NCI-H187 (cell line): ENCODE measurements at places on chromosomes 1 and 21.

GRCh38 chr1:111789142-111789541 is 33.4 kb downstream of the DDX20 start:
- DNase-seq, result no peak

- no peak for DNase-seq
Observed at GRCh38 chr1:239446611-239447010, 60.2 kb downstream of the CHRM3 start.

DNA sequence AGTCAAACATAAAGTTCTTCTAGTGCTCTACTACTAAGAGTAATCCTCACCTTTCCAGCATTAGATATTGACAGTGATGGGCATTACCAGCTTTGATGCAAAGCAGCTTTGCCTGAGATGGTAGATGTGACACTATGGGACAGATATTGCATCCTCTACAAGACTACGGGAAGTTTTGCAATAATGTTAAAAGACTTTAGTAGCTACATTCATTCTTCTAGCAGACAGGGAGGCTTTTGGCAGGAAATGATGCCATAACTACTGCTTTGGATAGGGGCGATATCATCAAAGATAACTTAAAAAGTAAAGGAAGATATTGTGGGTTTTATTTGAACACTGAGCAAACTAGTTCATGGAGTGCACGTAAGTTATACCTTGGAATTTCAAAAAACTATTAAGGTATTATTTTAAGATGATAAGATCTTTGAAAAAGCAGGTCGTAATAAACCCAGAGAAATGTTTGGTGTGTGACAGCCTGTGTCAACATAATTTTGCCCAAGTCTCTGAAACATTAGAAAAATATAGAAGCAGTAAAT is 368.3 kb upstream of the TMPRSS15 start:
- no peak for DNase-seq

- DNase-seq, result no peak
Observed at GRCh38 chr1:81594206-81594605, 206.5 kb upstream of the ADGRL2 start.

- DNase-seq, result no peak
Observed at GRCh38 chr1:55931081-55931940, 648.1 kb downstream of the PLPP3 start.

DNA sequence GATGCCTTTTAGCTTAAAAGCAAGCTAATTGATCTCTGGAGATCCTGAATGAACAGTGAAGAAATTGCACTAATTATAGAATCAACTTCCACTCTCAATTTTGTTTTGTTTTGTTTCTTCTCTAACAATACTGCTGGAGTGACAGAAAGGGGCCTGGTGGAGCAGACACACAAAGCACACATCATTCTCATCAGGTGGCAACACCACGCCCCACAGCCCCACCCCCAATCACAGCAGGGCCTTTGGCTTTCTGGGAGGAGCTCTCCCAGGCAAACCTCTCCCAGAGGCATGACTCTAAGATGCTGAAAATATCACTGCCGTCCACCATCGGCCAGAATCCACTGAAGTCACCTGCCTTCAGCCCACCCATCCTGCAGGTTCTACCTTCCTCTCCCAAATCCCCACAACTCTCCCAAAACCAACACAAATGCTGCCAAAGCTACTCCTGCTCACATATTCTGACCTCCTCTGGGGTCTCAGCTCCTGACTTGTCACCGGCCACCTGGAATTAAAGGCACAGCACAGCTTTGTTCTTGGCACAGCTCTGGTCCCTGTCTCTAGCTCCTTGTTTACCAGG is 120.7 kb downstream of the GRIK3 start:
- no peak for DNase-seq

GRCh38 chr1:197305925-197306324 is 37.9 kb downstream of the CRB1 start:
- DNase-seq, result no peak

DNA sequence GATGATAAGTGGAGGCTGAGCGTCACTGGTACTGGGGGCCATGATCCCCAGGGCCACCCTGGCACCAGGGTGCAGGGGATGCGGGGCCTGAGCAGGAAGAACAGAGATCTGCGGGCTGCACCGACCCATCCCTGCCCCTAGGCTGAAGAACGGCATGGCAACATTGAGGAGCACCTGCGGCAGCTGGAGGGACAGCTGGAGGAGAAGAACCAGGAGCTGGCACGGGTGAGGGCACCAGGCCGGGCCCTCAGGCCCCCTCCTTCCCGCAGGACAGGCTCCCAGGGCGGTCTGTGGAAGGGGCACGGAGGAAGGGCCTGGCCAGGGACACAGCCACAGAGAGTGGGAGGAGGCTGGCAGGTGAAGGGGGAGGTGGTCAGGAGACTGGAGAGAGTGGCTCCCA is 21.8 kb downstream of the PPFIA4 start:
- DNase-seq, result no peak

DNA sequence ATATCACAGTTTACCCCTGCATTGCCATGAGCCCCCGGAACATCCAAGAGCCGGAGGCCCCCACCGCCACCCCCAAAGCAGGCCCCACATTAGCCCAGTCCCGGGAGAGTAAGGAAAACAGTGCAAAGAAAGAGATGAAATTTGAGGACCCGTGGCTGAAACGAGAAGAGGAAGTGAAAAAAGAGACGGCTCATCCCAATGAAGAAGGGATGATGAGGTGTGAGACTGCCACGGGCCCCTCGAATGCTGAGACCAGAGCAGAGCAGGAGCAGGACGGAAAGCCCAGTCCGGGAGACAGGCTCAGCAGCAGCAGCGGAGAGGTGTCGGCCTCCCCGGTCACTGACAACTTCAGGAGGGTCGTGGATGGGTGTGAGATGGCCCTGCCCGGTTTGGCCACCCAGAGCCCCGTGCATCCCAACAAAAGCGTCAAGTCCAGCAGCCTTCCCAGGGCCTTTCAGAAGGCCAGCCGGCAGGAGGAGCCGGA is 532.4 kb downstream of the KIF26B start:
- no peak for DNase-seq

DNA sequence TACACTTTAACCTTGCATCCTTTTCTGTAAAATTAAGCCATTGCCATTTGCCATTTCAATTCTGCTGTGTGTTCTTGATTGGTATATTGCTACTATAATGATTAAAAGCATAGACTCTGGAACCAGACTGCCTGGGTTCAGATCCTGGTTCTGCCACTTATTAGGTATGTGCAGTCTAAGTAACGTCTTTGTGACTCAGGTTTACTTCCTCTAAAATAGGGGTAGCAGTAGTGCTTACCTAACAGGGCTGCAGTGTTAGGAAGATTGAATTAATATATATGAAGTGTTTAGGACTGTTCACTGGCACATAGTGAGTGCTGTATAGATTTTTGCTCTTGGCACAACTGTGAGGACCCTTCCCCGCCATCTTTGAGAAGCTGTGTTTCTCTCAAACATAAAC is 4.4 kb downstream of the CDC42 start:
- DNase-seq, result no peak

- DNase-seq, result no peak
Observed at GRCh38 chr1:77668924-77669449, 13.5 kb downstream of the ZZZ3 start.

DNA sequence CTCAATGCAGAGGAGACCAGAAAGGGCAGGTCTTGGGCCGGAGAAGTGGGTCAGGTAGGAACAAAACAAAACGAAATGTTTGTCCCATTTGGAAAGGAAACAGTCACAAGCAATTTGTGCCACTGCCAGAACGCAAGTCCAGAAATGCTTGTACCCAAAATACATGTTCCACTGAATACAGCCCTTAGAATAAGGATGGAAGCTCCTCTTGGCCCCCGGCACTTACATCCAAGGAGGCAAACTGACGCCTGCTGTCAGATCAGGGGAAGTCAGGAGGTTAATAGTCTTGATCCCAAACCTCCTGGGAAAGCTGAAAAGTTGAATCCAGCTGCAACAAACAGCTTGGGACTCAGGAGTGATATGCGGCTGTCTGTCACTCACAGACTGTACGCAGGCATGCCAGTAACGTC is 75.9 kb upstream of the GALNT2 start:
- no peak for DNase-seq

- DNase-seq, result no peak
Observed at GRCh38 chr21:39971956-39972355, 104.7 kb downstream of the PCP4 start.

GRCh38 chr1:1394116-1394515 is 5.0 kb downstream of the CCNL2 start:
- DNase-seq, result no peak

GRCh38 chr1:73727036-73727435 is 470.9 kb downstream of the LRRIQ3 start:
- DNase-seq, result no peak

DNA sequence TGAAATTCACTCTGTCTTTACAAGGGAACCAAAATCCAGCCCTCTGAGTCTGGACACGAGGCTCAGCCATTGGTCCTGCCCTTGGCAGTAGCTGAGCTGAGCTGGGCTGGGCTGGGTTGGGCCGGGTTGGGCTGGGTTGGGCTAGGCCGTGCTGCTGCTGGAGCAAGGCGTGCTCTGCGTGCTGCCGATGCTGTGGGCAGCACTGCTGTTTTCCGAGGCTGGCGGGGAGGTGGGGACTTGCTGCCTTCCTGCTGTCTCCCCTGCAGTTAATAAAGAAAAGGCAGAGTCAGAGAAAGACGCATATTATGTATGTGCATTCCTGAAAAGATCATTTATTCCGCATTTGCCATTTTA is 182.9 kb downstream of the CDC7 start:
- no peak for DNase-seq

GRCh38 chr1:151062741-151063371 is 2.7 kb downstream of the MLLT11 start:
- DNase-seq, result no peak

DNA sequence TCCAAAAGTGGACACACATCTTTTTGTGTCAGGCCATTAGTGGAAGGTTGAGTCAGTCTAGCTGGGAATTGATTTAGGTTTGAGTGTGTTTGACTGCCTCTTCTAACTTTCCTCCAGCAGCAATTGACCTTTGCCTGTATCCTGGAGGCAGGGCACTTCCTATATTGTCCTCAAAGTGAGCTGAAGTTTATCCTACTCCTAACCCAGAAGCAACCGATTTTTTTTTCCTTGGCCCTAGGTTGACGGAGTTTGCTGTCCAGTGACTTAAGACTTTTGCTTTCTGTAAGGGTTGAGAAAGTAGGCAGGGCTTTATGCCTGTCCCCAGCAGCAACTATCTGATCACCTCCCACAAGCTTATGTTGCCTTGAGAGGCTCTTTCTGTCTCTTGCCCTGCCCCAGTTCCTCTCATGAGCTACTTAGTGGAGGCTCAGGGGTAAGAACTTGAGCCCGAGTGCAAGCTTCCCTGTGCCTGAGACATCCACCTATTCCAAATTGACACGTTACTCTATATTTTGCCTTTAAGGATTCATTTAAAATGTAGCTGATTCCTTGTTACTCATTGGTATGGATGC is 30.9 kb downstream of the SLC35F3 start:
- DNase-seq, result no peak

DNA sequence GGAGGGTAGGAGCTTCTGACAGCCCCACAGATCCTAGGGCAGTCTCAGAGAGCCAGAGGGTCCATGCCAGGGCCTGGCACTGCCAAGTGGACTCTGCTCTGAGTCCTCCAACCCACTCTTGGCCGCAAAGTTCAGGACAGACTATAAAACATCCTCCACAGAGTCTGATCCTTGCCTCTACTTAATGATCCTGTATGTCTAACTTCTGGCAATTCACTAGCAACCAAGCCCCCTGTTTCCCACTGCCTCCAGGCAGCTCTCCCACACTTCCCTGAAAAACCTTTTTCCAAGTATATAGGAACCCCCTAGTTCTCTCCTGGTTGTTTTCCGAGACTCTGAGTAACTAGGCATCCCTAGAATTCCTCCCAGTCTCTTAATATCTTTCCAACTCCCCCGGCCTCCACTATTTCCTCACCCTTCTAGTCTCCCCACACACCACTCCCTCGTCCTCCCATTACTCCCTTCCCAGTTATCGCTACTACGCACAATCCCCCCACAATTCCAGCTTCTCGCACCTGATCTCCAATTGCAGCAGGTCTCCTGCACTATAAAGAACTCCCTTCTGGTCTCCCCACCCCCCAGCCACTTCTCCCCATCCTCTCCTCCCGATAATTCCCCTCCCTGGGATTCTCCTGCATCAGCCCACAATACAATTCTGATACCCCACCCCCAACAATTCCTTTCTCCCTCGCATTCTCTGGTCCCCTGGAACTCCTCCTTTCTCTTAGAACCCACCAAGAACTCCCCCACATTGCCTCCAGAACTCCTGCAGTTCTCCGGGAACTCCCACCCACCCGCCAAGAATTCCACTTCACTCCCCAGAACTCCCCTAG is 574 bp downstream of the IGSF9 start:
- no peak for DNase-seq

GRCh38 chr1:178418284-178418955 is 78.3 kb downstream of the CLEC20A start:
- no peak for DNase-seq

DNA sequence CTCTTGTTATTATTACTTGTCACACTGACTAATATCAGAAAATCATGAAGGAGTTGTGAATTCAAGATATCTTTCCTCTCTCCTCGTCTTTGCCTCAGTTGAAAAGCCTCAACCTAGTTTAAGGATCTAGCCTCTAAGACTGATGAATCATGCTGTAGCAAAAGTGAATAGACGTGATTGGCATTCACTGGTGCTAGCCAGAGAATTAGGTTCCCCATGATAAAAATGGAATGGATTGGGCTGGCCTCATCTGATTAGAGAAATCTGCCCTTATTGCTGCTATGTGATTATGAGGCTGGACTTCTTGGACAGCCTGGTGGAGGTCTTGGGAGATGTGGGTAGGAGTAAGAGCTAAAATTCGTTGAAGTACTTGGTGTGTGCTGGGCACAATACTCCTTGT is 208.2 kb downstream of the BACH1 start:
- DNase-seq, result no peak

- DNase-seq, result no peak
Observed at GRCh38 chr1:246367041-246367440, 140.0 kb downstream of the SMYD3 start.

- DNase-seq, result peak; percentile 19
Observed at GRCh38 chr1:9289090-9289534, 3.6 kb upstream of the SPSB1 start.

- DNase-seq, result no peak
Observed at GRCh38 chr1:41776891-41777441, 141.8 kb downstream of the HIVEP3 start.

- no peak for DNase-seq
Observed at GRCh38 chr1:7778133-7778628, 5.9 kb upstream of the PER3 start.

DNA sequence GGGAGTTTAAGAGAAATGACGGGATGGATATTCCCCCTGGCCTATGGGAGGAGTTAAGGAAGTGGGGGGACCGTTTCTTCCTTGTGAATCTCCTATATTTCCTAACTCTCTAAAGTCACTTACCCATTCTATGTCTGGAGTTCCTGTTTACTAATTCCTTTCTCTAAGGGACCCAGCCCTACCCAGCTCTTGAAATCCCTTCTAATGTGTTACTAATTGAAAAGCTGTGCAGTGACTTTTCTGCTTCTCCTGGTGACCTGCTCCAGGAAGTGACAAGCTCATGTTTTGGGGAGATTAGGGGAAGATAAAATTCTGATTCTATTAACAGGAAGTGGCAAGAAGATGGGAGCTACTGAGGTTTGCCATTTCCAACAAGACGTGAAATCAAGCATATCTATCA is 4.0 kb upstream of the SAMSN1 start:
- no peak for DNase-seq

GRCh38 chr1:50531601-50532000 is 108.4 kb upstream of the DMRTA2 start:
- DNase-seq, result no peak

GRCh38 chr1:117346206-117346928 is 20.9 kb upstream of the MAN1A2 start:
- no peak for DNase-seq
